ENCODE measurements at places on chromosomes 7 and 10.

GRCh38 chr10:86261941-86262687, 104.5 kb downstream of the GRID1 start:
- DNase-seq = no peak

- DNase-seq = no peak
Observed at GRCh38 chr10:95459446-95460045, 101.6 kb downstream of the SORBS1 start.

DNA sequence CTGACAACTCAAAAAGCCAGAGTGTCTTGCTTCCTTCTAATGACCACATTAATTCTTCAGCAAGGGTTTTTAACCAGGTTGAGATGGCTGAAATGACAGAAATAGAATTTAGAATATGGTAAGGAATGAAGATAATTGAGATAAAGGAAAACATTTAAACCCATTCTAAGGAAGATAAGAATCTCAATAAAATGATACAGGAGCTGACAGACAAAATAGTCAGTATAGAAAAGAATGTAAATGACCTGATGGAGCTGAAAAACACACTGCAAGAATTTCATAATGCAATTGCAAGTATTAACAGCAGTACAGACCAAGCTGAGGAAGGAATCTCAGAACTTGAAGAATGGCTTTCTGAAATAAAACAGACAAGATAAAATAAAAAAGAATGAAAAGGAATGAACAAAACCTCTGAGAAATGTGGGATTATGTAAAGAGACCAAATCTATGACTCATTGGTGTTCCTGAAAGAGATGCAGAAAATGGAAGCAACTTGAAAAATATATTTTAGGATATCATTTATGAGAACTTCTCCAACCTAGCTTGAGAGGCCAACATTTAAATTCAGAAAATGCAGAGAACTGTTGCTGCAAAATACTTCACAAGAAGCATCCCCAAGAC, 87.1 kb downstream of the SAMD9 start:
- no peak for DNase-seq

- DNase-seq = no peak
Observed at GRCh38 chr7:3327655-3328054, 26.6 kb downstream of the SDK1 start.

GRCh38 chr7:44849885-44850544, 2.1 kb upstream of the H2AZ2 start:
- no peak for DNase-seq

GRCh38 chr10:60985951-60986350, 42.0 kb upstream of the RHOBTB1 start:
- DNase-seq = no peak

DNA sequence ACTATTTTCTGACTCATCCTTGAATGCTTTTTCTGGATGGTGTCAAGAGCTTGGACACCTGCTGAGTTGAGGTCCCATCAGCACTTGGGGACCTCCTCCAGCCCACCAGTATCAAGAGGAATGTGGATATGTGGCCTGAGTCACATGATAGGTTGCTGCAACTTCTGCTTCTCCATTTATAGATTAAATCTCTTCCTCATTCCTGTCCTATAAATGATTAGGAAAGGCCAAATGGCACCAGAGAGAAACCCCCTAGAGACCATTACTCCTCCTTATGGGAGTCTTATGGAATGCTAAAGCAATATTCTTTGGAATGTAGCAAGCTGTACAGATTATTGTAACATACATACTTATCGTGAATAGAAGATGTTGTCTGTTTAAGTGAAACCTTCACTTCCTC, 85.6 kb downstream of the NEUROD6 start:
- no peak for DNase-seq

DNA sequence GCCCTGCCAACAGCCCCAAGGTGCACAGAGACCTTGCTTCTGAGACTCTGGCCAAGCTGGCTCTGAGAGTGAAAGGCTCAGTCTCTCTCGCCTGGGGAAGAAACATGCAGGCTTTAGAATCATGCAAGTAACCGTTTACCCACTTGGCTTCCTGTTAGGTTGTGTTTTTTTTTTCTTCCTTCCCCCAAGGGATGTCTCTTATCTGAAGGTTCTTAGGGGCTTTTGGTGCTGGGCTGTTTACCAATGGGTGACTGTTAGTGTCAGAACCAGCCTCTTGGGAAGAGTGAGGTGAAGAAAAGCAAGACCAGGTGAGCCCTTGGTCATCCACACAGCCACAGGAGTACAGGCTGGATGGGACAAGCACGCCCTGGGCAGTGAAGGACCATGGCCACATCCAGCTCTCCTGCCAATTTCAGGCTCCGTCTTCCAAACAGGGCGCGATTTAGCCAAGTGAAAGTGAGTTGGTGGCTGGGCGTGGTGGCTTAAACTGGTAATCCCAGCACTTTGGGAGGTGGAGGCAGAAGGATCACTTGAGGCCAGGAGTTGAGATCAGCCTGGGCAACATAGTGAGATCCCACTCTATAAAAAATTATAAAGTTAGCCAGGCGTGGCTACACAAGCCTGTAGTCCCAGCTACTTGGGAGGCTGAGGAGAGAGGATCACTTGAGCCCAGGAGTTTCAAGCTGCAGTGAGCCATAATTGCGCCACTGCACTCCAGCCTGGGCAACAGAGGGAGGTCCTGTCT, 76.3 kb upstream of the CUX1 start:
- peak; percentile 95 for DNase-seq

GRCh38 chr7:39609113-39609934, 14.0 kb upstream of the RALA start:
- DNase-seq = no peak

- DNase-seq = no peak
Observed at GRCh38 chr10:76382381-76382851, 951.0 kb downstream of the LRMDA start.

DNA sequence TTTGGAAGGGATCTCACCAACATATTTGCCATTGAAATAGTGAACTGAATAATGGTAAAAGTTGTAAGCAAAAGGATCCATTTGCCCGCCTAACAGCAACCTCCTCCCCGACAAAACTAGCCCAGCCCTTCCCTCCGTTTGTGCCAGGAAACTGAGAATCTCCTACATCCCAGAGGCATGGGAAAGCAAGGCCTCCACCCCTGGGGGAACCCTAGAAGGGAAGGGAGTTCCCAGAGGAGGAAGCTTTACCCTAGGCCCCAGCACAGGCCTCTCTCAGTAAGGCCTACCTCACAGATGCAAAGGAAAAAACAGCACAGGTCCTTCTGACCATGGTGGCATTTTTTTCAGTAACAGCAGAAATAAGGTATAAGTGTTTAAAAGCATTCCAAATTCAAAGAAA, 229.7 kb downstream of the ELMO1 start:
- no peak for DNase-seq

GRCh38 chr10:3455385-3456334, 283.1 kb upstream of the PITRM1 start:
- no peak for DNase-seq

DNA sequence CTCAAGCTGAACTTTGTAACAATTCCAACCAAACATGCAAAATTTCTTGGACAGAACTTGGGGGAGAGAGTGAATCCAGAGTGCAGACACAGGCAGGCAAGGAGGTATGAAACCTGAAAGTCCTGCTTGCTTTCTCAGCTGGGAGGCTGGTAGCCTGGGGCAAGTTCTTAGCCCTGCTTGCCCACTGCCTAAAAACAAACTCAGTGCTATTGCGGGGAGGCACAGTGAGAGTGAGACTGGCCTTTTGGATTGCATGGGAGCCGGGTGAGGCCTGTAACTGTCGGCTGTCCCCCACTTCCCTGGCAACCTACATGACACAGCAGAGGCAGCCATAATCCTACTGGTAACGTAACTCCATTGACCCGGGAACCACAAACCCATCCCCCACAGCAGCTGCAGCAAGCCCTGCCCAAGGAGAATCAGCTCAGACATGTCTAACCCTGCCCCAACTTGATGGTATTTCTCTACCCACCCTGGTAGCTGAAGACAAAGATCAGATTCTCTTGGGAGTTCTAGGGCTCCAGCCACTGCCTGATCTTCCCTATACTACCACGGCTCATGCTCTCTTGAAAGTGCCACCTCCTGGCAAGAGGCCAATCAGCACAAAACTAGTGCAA, 663.6 kb downstream of the GRM8 start:
- peak; percentile 23 for DNase-seq

- DNase-seq = no peak
Observed at GRCh38 chr10:58992830-58993460, 183.5 kb upstream of the PHYHIPL start.

- no peak for DNase-seq
Observed at GRCh38 chr10:114922003-114922402, 16.0 kb upstream of the TRUB1 start.

DNA sequence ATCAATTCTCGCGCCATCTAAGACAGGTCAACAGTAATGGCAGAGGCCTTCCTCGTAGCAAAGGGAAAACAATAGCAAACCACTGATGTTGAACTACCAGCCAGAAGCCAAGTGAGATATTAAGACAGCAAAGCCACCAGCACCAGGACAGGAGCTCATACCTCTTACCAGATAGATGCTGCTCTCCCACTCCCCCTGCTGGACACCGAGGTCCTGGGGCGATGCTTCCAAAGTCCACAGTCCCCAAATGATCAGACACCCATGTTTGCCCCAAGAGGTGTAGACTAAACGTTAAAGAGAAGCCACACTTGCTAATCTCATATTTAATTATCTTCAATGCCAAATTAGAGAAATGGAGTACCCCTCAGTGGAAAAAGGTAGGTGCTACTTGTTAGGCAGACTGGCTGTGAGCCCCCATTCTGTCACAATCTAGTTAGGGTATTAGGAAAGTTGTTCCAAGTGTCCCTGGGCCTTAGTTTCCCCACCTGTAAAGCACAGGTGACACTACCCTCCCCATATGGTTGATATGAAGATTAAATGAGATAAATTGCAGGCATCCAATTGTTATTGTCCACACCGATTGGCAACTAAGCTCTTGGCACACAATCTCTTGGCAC, 39.9 kb downstream of the TOMM7 start:
- DNase-seq = peak; percentile 44

DNA sequence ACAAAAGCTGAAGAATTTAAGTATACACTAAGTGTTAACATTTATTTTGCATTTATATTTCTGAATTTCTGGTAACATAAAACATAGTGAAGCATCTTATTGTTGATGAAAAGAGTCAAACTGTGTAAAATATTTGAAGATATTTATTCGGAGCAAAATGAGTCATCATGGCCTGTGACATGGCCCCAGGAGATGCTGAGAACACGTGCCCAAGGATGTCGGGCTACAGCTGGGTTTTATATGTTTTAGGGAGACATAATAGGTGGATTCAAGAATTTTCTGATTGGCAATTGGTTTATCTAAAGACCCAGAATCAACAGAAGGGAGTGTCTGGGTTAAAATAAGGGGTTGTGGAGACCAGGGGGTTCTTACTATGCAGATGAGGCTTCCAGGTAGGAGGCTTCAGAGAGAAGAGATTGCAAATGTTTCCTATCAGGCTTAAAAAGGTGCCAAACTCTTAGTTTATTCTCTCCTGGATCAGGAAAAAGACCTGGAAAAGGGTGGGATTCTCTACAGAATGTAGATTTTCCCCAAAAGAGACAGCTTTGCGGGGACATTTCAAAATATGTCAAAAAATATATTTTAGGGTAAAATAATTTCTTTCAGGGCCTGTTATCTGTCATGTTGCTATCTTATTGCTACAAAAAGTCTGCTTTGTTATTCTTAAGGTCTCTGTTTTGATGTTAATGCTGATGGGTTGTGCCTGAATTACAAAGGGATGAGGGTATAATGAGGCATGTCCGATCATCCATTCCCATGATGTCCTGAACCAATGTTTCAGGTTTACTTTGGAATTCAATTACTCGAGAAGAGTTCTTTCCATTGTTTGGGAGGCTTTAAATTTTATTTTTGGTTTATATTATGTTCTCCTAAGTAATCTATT, 74.5 kb downstream of the VWDE start:
- DNase-seq = no peak

DNA sequence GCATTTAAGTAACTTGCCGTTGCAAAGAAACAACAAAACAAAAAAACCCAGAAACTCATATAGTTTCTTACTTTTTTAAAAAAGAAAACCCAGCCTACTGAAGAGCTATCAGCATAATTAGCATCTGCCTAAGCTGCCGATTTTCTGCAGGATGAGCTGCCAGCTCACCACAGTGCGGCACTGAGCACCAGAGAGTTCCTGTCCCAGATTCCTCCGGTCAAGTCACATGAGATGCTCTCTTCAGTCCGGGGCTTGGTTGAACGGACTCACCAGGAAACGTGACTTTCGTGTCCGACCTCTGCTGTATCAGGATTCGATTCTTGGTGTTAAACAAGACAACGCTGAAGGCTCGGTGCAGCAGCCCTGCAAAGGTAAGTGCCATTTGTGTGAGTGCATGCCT, 3.2 kb downstream of the IDI2 start:
- no peak for DNase-seq

- DNase-seq = no peak
Observed at GRCh38 chr7:102860351-102860811, 52.4 kb upstream of the LRRC17 start.

DNA sequence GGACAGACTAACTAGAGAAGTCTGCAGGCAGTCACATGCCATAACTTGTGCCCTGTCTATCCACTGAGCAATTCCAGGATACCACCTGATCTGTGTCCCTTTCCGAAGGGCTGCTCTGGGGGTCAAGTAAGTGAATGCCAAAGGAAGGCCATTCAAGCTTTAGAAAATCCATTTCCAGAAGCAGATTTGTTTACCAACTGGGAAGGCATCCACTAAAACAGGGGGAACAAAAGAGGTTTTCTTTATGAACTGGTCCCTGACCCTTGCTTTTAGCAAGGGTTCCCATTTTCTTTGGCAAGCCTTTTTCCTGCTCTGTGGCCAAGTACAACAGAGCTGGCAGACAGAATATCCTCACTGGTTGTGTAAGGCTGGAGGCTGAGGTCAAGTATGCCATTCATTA, 36.5 kb downstream of the ITPRID1 start:
- no peak for DNase-seq

GRCh38 chr7:149125189-149125862, 798 bp downstream of the ZNF425 start:
- no peak for DNase-seq

- DNase-seq = no peak
Observed at GRCh38 chr10:71512761-71513539, 116.2 kb downstream of the CDH23 start.

GRCh38 chr10:31599626-31600504, 280.8 kb downstream of the ZEB1 start:
- no peak for DNase-seq

DNA sequence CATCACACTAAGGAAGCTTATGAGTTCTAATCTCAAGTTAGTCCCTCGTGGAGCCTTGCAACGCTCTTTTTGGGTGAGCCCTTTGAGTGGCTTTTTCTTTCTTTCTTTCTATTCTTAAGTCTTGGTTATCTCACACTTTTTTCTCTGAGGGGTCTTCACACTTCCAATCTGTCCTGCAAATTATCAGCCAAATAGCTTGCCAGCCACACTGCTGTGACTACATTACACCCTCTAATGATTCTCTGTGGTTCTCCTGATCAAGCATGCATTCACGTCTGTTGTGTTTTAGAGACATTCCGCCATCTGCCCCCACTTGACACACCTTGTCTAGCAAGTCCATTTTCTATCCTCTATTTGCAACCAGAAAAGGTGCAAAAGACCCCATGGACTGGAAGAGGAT, 340.2 kb downstream of the THSD7A start:
- DNase-seq = no peak
